Fibroblast of skin of left quadriceps (primary cell): ENCODE measurements at places on chromosomes 16 and 17.
A peak's percentile ranks its signal among the peaks of the same experiment; 100 is the strongest.

DNA sequence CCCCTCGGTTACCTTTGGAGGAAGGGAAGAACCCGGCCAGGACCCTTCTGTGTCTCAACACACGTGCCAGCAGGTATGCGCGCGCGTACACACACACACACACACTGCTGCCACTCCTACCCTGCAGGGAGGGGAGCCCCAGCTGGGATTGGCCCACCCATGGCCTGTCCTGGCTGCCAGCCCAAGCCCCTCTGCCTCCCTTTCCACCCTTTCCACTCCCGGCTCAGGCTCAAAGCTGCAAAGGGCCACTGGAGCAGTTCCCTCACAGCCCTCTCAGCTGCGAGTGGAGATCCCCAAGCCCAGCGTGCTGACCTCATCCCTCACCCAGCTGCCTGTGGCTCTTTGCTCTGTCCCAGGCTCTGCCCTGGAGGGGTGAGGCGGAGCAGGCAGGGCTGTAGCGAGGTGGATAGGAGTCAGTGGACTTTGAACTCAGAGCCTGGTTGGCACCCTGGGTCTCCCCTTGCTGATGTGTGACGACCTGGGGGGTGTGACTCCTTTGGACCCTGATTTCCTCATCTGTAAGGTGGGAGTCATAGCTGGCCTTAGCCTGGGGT, 14.5 kb downstream of the KIF19 start:
- DNase-seq = no peak

DNA sequence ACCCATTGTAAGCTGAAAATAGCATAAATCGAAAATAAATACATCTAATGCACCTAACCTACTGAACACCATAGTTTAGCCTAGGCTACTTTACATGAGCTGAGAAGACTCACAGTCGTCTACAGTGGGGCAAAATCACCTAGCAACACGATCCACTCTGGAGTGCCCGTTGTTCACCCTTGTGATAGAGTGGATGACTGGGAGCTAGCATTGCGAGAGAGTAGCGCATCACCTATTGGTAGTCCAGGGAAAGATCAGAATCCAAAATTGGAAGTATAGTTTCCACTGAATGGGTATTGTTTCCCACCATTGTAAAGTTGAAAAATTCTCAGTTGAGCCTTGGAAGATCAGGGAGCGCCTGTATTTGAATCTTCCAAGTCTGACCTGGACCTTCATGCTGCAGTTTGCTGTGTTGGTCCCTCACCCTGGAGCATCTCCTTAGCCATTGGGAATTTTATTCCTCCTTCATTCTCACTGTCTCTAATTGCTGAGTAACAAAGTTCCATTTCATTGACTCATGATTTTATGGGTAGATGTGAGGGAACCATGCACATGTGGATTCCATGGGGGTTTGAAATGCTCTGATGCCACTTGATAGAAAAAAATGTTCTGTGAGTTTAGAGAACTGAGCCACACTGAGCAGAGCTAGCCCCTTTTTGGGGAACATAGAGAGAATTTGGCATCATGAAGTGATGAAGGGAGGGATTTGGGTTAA, 19.6 kb downstream of the AKAP1 start:
- DNase-seq = peak; percentile 41

GRCh38 chr16:4514606-4515005, 24.0 kb downstream of the CDIP1 start:
- no peak for DNase-seq

- no peak for DNase-seq
Measured at GRCh38 chr16:6382924-6383459, 949.7 kb upstream of the RBFOX1 start.

DNA sequence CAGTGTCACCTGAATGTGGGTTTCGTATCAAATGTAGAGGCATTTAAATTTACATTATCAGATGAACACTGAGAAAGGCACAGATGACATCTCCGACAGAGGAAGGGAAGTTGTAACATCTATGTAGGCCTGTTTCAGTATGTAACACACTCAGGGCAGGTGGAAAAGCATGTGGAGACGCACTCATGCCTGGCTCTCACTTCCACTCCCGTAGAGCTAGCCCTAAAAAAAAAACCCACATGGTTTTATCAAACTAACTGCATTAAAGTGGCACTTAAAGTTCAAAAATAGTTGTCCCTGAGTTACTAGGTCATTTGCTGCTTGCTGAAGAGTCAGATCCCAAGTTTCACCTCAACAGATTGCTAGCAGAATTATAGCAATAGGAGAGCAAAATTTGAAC, 6.1 kb upstream of the ANKFY1 start:
- DNase-seq = no peak

- no peak for DNase-seq
Measured at GRCh38 chr17:4725646-4726310, 5.5 kb upstream of the MED11 start.

GRCh38 chr16:8943966-8944759, 19.5 kb downstream of the USP7 start:
- DNase-seq = no peak

DNA sequence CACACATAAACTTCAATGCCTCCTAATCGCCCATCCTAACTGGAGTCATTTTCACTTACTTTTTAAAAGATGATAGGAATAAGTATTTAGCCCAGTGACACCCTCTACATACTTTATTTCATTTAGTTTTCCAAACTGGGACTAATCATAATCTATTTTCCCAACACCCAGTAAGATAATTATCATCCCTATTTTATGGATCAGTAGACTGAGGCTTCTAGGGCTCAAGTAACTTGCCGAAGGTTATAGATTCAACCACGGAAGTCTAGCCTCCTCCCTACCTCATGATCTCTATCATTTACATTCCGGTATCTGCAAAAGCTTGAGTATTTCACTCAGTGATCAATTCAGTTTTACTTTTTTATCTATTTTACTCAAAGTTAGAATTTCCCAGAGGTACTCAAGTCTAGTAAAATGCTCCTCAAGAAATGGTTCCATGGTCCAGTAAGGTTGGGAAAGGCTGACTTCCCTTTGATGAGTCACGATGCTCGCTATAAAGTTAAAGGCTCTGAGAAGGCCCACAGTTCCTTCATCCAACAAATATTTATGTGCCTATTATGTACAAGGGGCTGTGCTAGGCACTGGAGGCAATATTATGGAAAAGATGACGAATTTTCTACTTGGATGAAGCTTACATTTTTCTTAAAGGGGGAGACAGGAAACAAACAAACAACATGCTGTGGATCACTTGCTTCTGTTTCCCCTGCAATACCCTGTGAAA, 75.1 kb downstream of the TOX3 start:
- DNase-seq = no peak

DNA sequence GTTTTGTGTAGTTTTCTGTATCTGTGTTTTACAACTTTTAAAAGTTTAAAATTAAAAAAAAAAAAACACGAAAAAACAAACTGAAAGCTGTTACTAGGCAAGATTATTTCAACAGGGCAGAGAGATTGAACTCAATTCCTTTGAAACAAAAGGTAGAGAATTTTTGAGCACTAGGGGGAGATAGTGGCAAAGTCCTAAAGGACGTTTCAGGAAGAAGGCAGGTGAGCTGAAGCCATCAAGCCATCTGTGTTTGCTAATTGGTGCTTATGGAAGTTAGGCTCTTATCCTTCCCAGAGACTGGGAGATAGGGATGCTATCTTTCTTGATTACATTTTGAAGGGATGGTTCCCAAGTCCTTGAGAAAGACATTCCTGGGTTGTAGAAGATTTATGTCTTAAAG, 70.6 kb upstream of the CLEC3A start:
- no peak for DNase-seq

- DNase-seq = no peak
Measured at GRCh38 chr17:50766222-50767023, 895 bp downstream of the ANKRD40CL start.

DNA sequence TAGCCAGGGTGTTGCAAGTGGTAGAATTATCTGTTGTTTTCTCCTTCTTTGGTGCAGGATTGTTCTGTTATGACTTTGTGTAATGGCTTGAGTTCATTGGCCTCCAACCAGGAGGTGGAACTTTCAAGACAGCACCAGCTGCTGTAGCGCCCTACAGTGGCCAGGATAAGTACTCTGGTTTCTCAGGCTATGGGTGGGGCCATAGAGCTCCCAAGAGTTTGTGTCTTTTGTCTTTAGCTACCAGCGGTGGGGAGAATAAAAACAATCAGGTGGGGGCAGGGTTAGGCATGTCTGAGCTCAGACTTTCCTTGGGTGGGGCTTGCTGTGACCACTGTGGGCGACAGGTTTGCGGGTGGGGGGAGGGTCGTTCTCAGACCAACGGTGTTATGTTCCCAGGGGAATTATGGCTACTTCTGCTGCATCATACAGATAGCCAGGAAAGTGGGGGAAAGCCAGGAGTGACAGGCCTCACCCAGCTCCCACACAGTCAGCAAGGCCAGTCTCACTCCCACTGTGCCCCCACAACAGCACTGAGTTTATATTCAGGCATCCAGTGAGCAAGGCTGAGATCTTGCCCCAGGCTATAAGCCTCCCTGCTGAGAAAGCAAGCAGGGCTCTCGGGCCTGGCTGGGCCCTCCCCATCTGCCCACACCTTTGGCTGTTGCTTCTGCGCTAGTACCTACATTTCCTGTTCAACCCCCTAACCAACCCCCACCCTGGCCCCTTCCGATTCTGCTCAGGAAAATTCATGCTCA, 15.4 kb downstream of the ABCA10 start:
- DNase-seq = no peak

DNA sequence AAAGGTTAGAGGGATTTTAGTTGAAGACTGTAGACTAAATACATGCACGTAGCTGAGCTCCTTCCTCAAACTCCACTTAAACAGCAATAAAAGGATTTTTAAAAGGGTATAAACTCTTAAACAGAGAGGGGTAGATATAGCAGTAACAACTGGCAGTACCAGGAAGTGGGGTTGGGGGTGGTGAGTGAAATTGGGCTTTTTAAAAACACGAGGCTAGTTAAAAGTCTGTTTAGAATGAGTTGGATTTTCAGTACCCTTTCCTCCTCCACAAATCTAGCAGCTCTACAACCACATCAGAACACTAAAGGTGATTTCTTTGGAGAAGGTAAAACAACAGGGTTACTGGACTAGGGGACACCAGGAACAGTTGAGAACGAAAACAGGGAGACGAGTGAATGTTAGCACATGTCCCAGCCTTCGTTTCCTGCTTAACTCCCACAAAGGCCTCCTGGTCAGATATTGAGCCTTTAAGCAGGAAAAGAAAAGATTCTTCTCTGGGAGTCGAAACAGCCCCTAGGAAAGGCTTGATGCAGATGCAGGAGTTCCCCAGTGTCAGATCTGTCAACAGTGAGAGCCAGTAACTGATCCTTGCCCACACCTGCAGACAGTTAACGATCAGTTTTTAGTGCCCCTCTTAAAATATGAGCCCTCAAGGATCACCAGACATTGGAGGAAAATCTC, 13.8 kb downstream of the NETO2 start:
- DNase-seq = no peak

DNA sequence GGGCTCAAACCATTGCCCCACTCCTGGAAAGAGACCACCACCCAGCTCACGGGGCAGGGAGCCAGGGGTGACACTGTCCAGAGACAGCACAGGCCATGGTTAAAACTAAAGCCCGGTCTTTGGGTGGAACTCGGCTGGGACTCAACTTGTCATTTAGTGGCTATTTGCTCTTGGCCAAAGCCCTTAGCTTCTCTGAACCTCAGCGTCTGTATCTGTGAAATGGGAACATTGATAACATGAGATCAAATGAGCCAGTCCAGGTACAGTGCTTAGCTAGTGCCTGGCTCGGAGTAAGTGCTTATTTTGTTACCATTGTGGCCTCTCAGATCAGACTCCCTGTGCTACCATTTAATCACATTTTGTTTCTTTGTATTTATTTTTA, 48.5 kb downstream of the RTN4RL1 start:
- DNase-seq = no peak

DNA sequence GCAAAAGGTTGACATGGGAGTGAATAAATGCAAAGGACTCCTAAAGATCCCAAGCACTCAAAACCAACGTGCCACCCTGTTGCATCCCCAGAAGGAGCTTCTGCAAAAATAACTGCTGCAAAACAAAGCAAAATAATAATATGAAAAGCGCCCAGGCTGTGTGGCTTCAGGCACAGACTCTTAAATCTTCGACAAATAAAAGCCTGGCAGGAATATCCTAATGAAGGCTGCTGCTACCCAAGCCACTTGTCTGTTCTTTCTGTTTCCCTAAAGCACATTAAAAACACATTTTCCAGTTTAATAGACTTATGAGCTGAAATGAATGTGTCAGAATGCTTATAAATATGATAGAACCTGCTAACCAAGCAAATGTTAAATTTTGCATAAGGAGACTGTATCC, 154.0 kb downstream of the SLC39A11 start:
- no peak for DNase-seq

DNA sequence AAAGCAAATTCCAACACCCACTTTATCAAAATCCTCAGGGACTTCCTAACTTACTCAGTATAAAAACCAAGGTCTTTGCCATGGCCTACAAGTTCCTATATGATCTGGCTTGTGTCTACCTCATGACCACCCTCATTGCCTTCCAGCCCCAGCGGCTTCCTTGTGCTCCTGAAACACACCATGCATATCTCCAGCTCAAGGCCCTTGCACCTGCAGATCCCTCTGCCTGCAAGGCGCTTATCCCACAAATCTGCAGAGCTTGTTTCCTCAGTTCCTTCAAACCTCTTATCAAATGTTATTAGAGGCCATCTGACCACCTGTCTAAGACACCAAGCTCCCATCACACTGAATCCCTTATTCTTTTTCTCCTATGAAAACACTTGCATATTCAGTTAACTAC, 2.6 kb downstream of the BBS2 start:
- no peak for DNase-seq

DNA sequence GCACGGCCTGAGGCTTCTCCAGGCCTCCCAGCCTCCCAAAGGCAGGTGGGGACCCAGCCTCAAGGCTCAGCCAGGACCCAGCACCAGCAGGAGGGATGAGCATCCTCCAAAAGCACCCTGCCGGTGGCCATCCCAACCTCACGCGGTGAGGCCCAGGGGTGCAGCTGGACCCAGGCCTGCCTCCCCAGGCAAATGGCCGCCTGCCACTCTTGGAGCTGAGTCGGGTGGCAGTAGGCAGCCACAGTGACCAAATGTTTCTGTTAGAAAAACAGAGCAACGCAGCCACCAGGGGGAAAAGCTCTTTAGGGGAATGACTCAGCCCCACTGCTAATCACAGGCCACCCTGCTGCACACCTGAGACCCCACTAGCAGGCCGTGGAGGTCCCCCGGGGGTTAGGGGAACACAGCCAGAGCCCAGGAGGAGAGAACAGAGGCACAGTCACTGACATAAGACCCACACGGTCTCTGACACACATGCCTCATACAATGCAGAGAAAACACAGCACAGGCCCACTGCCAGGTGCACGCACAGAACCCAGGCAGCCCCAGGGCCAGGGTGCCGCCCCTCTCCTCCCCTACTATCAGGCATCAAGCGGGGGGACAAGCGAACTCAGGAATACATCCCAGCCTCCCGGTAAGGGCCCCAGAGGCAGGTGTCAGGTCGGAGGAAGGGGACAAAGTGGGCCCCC, 12.4 kb downstream of the BCAR1 start:
- DNase-seq = no peak

GRCh38 chr17:29458066-29458465, 67.9 kb downstream of the TAOK1 start:
- no peak for DNase-seq

DNA sequence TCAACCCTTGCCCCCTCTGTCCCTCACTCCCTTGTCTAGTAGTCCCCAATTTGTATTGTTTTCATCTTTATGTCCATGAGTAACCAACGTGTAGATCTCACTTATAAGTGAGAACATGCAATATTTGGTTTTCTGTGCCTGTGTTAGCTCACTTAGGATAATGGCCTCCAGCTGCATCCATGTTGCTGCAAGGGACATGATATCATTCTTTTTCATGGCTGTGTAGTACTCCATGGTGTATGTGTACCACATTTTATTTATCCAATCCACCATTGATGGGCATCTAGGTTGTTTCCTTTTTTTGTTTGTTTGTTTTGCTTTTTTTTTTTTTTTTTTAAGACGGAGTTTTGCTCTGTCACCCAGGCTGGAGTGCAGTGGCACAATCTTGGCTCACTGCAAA, 63.0 kb upstream of the HS3ST4 start:
- no peak for DNase-seq
